ENCODE measurements at places on chromosomes 4 and X.

GRCh38 chr4:56799161-56799759, 22.2 kb downstream of the SPINK2 start:
- no peak for DNase-seq

GRCh38 chr4:109334129-109335105, 32.0 kb upstream of the COL25A1 start:
- no peak for DNase-seq

GRCh38 chrX:25019707-25020390, 4.1 kb upstream of the ARX start:
- DNase-seq = no peak

DNA sequence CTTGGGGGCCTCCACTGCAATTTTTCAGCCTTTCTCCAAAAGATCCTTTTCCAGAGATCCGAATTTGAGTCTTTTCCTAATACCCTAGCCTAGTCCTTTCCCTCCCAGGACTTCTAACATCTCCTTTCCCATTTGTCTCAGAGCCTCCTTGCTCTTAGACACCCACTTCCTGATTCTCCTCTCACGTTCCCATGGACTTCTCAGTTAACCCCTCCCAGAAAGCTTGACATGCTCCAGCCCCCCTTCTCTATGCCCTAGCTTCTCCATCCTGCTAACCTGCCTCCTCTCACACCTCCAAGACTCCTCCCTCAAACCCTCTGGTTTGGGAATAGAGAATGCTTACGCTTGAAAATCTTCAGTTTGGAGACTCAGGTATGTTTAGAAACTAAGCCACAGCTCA, 2.5 kb downstream of the UBA1 start:
- DNase-seq = no peak

DNA sequence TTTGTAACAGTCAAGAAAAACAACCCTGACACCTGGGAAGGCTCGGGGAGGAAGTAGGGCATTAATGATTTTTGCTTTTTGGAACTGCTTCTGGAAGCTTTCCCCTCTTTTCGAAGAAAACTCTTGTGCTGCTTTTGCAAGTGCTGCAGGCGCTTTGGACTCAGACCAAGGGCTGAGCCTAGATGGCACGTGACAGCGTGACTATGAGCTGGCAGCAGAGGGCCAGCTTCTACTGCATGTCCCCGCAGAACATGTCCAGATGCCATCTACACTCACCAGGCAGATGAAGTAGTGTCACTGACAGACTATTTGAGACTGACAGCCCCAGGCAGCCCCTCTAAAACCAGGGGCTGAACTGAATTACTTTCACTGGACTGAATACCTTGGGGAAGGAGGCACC, 6.2 kb downstream of the NR0B1 start:
- DNase-seq = no peak

- no peak for DNase-seq
Observed at GRCh38 chrX:153828308-153828707, 2.0 kb downstream of the PDZD4 start.

GRCh38 chr4:119735165-119735651, 106.6 kb upstream of the PDE5A start:
- no peak for DNase-seq

- DNase-seq = no peak
Observed at GRCh38 chr4:118784776-118785175, 51.1 kb downstream of the SEC24D start.

DNA sequence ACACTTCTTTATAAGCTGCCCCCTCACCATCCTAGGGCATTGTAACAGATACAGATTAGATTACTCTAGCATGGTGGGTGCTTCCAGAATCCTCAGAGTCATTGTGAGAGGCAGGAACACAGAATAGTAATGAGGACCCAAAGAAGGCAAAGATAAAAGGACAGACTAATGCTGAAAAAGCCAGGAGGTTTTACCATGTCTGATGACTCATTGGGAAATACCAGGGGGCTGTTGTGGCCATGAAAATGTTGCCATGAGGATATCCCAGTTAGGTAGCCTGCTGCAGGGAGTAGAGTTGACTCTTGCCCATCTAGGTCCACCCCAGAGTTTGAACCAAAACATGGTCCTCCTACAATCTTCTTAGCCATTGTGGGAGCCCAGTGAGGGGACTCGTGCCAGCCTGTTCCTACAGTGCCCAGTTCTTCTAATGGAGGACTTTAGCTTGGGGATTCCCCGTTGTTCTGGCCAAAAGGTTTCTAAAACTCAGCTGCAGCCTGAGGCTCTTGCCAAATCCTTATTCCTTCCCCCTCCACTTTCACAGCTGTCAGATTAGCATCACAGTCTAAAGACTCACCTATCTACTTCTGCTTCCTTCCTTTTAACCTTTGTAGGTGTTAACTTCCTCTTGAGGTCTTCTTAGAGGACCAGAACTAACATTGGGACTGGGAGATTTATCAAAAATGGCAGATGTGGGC, 586.0 kb upstream of the AADAT start:
- DNase-seq = no peak

GRCh38 chr4:141570290-141570689, 66.1 kb upstream of the IL15 start:
- no peak for DNase-seq

DNA sequence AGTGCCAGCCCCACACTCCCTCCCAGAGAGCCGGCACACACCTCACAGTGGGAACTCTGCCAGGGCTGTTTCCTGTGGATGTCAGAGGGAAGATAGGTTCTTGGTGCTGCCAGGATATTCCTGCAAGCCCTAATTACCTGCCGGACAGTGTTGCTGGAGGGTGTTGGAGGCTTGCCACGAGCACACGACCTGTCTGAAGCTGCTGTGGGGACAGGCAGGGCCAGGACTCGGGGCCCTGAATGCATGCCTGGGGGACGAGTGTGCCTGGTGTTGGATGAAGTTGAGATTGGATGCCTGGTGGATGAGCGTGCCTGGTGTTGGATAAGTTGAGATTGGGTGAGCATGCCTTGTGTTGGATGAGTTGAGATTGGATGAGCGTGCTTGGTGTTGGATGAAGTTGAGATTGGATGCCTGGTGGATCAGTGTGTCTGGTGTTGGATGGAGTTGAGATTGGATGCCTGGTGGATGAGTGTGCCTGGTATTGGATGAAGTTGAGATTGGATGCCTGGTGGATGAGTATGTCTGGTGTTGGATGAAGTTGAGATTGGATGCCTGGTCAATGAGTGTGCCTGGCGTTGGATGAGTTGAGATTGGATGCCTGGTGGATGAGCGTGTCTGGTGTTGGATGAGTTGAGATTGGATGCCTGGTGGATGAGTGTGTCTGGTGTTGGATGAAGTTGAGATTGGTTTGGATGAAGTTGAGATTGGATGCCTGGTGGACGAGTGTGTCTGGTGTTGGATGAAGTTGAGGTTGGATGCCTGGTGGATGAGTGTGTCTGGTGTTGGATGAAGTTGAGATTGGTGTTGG, 23.2 kb upstream of the UVSSA start:
- DNase-seq = no peak

DNA sequence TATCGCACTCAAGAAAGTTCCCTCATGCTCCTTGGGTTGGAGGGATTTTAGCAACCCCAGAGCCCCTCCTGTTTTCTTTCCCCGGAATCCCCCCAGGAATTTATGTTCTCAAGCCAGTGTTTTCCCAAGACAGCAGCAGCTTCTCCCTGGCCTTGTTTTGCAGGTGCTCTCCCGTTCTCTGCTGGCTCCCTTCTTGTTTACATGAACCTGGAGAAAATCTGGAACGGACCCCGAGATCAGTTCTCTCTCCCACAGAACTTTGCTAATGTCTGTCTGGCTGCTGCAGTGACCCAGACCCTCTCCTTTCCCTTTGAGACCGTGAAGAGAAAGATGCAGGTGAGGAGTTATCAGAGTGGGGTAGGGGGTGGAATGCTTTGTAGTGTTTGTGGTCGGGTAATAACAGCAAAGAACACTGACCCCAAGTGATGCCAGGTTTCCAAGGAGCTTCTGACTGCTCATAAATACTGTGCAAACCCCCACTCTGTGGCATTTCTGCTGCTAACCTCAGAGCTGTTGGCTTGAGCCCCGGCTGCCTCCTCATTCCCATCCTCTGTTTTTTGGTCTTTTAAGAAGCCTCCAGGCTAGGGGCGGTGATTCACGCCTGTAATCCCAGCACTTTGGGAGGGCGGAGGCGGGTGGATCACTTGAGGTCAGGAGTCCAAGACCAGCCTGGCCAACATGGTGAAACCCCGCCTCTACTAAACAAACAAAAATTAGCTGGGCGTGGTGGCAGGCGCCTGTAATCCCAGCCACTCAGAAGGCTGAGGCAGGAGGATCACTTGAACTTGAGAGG, 11.1 kb downstream of the SLC25A43 start:
- DNase-seq = no peak

DNA sequence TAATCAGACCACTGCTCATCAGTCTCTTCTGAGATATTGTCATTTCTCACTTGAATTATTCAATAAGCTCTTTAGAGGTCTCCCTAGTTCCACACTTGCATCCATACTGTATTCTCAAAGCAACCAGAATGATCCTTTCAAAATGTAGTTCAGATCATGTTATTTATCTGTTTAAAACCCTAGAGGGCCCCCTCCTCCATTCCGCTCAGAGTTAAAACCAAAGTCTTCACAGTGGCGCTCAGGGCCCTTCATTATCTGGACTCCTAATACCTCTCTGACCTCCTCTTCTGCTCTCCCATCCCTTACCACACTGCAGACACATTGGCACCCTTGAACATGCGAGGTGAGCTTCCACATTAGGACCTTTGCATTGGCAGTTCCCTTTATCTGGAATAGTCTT, 32.7 kb upstream of the HPGDS start:
- DNase-seq = no peak

Data from stimulated activated CD8-positive, alpha-beta memory T cell treated with anti-CD3 and anti-CD28 coated beads, Interleukin-4, amount 100 ng/mL, for 1 hour (primary cell).